Stimulated activated CD4-positive, alpha-beta T cell treated with anti-CD3 and anti-CD28 coated beads, Interleukin-4, amount 100 ng/mL, for 24 hours (primary cell): ENCODE measurements at places on chromosomes 3 and 15.

DNA sequence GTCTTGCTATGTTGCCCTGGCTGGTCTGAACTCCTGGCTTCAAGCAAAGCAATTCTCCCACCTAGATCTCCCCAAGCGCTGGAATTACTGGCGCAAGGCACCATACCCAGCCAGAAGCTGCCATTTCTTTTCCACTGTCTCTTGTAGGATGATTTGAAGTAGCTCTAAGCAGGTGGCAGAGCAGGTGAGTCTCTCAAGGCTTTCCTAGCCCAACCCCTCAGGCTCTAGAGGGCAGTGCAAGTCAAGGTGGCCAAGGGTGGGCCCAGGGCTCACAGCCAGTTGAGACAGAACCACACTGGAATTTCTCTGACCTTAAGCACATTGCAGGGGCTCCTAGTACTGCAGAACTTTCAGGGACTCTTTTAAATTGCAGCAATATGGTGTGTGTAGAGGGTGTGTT lies 15.6 kb upstream of the DAG1 start:
- no peak for DNase-seq

DNA sequence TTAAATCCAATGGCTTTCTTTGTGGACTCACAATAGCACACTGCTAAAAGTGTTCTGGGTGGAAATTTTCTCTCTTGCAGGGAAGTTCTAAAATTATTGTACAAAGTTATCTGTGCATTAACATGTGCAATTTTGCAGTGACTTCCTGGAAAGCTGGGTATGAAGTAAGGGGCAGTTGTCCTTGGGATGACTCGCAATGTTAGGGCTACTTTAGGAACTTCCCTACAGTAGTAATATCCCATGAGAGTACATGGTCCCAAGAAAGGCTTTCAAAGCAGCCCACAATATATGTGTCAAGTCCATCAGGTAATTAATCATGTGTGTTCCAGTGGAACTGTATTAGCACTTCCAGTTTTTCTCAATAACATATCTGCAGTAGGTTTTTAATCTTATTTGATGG lies 201.0 kb upstream of the UBE2E2 start:
- no peak for DNase-seq

DNA sequence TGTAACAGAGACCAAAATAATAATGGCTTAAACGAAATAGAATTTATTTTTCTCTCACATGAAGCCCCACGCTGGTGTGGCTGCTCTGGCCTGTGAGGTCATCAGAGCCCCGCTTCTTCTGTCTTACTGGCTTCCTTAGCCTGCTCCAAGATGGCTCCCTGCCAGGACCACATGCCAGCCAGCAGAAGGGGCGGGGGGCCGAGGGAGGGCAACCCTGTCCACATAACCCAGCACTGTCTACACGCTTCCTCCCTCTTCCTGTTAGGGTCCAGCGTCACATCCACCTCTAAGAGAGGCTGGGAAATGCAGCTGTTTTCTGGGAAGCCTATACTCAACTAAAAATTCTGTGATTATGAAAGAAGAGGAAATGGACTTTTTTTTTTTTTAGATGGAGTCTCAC lies 107.9 kb upstream of the DLG1 start:
- DNase-seq: no peak

- no peak for DNase-seq
Measured at GRCh38 chr3:161691677-161692076, 195.1 kb downstream of the OTOL1 start.
